Activated CD8-positive, alpha-beta memory T cell treated with anti-CD3 and anti-CD28 coated beads, Interleukin-2, amount 10 ng/mL, durations not matched to agents 7 days and 5 days (primary cell): ENCODE measurements at places on chromosomes 13 and 19.
A peak's percentile ranks its signal among the peaks of the same experiment; 100 is the strongest.

- no peak for DNase-seq
Measured at GRCh38 chr13:71149046-71149445, 718.0 kb downstream of the DACH1 start.

- DNase-seq = peak; percentile 70
Measured at GRCh38 chr19:1000095-1000494, at the start of gene GRIN3B. Gene GRIN3B, plus strand, starts transcription at chr19:1000419. Its CDS starts 19 bp downstream, at chr19:1000438.

GRCh38 chr13:110339975-110340550 lies 33.0 kb downstream of the COL4A2 start:
- DNase-seq = no peak

DNA sequence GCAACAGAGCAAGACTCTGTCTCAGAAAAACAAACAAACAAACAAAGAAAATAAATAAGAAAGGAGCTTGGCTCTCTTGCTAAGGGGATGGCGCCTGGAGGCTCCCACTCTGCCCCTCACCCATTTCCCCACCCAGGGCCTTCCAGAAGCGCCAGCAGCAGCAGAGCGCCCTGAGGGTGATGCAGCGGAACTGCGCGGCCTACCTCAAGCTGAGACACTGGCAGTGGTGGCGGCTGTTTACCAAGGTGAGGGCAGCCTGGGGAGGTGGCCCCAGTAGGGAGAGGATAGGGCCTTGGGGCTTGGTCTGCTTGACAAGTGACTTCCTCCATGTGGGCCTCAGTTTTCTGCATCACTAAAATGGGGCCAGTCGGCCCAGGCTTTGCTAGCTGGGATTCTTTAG lies 59.8 kb downstream of the MYH14 start:
- no peak for DNase-seq

- no peak for DNase-seq
Measured at GRCh38 chr13:47206111-47206510, 309.3 kb upstream of the HTR2A start.

DNA sequence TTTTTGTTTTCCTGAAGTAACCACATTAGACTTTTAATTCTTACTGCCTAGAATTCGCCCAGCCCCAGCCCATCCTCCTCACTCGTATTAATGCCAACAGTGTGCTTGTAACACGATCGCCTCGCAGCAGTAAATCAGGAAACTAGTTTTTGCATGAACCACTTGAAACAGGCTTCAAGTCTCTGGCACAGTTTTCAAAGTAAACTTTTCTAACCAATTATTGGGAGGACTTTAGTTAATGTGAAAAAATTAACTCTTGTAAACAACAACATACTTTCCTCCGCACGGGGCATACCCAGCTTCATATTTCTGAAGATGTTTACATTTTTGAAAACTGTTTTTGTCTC lies 39.2 kb downstream of the TNFRSF19 start:
- DNase-seq = no peak

GRCh38 chr13:51950722-51951121 lies 60.5 kb downstream of the ATP7B start:
- DNase-seq = peak; percentile 73

DNA sequence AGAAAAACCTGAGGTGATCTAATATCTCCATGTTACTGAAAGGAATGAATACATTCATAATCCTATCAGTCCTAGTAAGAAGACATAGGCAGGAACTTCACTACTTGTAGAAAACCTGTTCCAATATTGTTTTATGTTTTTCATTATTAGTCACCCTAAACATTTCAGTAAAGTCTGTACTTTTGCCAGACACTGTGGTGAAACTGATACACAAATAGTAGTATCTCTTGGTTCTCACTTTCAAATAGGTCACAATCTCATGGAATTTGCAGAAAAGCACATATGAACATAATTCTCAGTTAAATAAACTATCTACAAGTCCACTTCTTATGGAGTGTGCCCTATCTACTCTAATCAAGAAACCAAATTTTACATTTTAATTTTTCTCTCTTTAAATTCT lies 88.3 kb upstream of the PCDH9 start:
- no peak for DNase-seq

- DNase-seq = no peak
Measured at GRCh38 chr13:112874751-112875300, 94.2 kb upstream of the MCF2L start.

GRCh38 chr19:39277598-39277997 lies 9.4 kb downstream of the IFNL2 start:
- DNase-seq = no peak

DNA sequence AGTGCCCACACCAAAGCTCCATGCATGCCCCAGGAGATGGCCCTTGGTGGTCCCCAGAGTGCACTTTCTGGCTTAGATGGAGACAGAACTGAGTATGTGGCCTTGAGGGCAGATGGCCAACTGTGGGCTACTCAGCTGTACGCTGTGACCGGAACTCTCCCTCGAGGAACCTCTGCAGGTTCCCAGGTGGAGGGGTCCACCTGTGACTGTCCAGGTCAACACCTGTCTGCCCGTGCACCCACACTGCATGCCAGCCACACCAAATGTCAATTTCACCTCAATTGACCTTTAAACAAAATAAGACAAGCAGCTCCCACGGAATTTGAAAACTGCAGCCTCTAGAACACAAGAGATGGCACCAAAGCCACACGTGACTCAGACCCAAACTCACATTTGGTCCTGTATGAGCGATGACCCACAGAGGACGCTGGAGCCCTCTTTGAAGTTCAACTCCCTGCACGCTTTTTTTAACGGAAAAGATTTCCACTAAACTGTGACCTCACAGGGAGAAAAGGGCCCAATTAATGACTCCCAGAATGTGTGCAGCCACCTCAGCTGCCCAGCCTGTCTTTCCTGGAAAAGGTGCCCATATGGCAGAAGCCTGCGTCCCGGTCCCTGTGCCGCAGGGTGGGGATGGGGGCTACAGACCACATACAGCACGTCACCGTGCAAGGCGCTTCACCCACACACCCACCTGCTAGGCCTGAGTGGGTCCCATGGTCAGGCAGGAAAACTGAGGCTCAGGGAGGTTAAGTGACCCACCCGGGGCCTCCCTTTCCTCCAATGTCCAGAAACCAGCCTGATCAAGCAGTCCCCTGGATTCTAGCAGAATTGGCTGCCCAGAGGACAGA lies 47.7 kb downstream of the KLF2 start:
- DNase-seq = peak; percentile 72

DNA sequence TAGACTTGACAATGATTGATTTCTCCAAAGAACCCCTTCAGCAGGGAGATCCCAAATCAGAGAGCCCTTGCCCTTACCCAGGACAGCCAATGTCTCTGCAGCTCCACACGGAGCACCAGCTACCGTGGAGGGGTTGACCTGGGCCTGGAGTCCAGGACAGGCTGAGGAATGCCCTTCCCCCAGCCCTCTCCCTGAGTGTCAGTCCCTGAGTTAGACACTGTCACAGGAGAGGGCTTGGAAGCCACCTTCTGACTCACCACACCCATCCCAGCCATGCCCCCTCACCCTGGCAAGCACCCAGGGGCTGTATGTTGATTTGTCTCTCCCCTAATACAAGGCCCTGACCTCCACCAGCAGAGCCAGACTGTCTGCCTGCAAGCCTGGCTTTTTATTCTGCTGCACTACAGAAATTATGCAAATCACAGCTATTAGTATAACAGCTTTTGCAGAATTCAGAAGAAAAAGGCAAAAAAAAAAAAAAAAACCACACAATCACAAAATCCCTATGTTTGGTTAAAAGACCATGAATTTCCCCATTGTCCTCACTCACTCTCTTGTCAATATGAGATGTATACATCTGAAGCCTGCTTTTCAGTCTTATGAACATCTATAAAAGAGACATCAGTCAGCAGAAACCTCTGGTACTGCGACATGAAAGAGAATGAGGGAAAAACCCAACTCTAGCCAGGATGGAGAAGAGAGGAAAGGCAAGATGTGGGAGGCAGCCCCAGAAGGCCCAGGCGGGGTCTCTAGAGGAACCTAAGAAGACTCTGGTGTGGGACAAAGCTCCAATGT lies 240.7 kb downstream of the UQCRFS1 start:
- no peak for DNase-seq

DNA sequence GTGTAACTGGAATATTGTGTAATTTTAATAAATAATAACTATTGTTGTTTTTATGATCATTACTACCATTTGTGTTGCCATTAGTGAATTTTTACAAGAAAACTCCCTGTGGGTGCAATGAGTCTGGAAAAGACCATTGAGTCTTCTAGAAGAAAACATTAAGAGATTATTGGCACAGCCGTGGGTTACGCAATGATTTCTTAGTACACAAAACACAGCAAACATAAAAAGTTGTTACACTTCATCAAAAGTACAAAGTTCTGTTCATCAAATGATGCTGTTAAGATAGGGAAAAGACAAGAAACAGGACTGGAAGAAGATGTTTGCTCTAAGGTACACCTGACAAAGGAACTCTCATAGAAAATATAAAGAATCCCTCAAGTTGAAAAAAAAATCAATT lies 41.6 kb downstream of the ZNF331 start:
- no peak for DNase-seq

- no peak for DNase-seq
Measured at GRCh38 chr13:113537909-113538688, 46.5 kb upstream of the TFDP1 start.

- DNase-seq = no peak
Measured at GRCh38 chr13:31545616-31546015, 193.7 kb upstream of the RXFP2 start.

- no peak for DNase-seq
Measured at GRCh38 chr13:112902669-112903068, 66.3 kb upstream of the MCF2L start.

DNA sequence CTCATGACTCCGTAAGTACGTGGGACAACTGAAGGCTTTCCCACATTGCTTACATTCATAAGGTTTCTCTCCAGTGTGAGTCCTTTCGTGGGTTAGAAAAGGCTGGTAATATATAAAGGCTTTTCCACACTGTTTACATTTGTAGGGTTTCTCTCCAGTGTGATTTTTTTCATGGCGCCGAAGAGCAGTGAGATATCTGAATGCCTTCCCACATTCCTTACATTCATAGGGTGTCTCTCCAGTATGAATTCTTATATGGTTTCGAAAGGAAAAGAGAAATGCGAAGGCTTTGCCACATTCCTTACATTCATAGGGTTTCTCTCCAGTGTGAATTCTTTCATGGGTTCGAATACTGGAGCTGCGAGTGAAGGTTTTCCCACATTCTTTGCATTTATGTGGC lies 29.5 kb downstream of the ZNF490 start:
- DNase-seq = no peak

DNA sequence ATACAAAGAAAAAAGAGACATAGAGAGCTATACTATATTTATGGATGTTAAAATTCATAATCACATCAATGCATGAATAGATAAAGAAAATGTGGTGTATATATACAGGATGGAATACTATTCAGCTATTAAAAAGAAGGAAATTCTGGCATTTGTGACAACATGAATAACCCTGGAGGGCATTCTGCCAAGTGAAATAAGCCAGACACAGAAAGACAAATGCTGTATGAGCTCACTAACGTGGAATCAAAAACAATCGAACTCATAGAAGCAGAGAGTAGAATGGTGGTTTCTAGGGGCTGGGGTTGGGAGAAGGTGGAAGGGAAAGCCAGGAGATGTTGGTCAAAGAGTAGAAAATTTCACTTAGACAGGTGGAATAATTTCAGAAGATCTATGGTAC lies 24.0 kb downstream of the UTP14C start:
- no peak for DNase-seq

DNA sequence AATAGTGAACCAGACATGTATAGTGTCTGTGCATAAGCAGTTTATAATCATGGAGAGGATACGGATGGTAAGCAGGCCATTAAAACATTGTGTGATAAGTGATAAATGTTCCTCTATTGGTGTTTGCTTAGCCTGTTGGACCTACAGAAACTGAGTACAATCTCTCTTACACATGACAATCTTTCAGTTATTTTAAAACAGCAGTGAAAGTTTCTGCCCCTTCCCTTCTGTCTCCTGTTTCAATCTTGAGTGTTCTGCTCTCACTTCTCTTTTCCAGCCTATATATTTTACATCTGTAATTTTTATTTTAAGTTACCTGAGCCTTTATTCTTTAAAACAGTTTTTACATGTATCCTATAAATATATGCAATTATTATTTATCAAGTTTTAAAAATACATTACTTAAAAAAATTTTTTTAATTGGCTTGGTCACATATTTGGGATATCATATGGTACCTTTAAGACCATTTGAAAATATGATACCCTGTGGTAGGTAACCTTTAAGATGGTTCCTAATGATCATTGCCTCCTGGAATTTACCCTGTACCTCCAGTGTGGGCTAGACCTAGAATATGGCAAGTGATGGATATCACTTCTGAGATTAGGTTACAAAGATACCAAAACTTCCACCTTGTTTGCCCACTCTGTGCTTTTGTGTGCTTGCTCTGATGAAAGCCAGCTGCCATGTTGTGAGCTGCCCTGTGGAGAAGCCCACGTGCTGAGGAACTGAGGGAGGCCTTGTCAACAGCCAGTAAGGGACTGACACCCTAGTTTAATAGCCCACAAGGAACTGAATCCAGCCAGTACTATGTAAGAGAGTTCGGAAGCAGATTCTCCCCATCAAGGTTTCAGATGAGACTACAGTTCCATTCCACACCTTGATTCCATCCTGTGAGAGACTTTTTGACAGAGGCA lies 99.3 kb downstream of the DHRS12 start:
- no peak for DNase-seq

DNA sequence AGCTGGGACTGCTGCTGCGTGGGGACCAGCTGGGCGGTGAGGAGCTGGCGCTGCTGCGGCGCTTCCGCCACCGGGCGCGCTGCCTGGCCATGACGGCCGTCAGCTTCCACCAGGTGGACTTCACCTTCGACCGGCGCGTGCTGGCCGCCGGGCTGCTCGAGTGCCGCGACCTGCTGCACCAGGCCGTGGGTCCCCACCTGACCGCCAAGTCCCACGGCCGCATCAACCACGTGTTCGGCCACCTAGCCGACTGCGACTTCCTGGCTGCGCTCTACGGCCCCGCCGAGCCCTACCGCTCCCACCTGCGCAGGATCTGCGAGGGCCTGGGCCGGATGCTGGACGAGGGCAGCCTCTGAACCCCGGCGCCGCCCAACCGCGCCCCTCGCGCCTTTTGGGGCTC lies 12.8 kb downstream of the TNFAIP8L1 start:
- no peak for DNase-seq

DNA sequence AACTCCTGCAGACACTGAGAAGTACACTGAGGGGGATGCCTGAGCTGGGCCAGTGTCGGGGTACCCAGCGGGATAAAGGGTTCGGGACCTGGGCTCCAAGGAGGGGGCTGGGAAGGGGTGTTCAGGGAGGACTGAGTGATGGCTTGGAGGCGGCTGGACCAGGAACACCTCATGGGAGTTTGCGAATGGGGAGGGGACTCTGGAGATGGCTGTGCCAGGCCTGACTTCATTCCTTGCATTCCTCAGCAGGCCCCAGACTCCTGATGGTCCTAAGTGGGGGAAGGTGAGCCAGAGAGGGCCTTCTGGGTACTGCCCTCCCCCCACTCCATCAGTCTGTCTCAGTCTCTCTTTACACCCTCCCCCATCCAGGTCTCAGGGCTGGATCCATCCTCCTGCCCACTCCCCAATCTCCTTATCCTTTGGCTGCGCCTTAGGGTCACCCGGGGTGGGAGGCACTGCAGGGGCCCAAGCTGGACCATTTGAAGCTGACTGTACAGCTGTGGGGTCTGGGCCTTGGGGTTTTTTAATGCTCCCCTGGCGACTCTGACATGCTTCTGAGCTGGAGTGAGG lies 13.8 kb downstream of the PAK4 start:
- no peak for DNase-seq
